Activated CD4-positive, CD25-positive, alpha-beta regulatory T cell (primary cell): ENCODE measurements at places on chromosomes 13 and 19.
A peak's percentile ranks its signal among the peaks of the same experiment; 100 is the strongest.

DNA sequence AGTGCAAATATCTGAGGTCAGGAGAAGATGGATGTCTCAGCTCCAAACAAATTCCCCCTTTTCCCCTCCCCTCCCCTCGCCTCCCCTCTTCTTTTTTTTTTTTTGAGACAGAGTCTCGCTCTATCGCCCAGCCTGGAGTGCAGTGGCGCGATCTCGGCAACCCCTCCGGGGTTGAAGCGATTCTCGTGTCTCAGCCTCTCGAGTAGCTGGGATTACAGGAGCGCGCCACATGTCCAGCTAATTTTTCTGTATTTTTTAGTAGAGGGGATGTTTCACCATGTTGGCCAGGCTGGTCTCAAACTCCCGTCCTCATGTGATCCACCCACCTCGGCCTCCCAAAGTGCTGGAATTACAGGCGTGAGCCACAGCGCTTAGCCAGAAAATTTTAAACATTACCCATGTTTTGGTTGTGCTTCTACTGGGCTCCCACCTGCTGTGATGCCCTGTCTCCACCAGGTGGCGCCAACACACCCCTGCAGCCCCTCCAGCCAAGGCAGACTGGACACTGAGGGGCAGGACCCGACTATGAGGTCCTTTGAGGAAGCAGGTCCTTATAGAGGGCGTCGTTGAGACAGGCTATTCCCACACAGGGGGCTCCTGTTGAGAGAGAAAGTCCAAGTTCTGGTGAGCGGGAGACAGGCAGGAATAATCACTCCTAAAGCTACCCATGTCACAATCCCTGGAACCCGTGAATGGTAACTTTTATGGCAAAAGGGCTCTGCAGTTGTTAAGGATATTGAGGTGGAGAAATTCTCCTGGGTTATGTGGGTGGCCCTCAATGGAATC, 6.3 kb downstream of the ERICH4 start:
- peak; percentile 56 for DNase-seq

DNA sequence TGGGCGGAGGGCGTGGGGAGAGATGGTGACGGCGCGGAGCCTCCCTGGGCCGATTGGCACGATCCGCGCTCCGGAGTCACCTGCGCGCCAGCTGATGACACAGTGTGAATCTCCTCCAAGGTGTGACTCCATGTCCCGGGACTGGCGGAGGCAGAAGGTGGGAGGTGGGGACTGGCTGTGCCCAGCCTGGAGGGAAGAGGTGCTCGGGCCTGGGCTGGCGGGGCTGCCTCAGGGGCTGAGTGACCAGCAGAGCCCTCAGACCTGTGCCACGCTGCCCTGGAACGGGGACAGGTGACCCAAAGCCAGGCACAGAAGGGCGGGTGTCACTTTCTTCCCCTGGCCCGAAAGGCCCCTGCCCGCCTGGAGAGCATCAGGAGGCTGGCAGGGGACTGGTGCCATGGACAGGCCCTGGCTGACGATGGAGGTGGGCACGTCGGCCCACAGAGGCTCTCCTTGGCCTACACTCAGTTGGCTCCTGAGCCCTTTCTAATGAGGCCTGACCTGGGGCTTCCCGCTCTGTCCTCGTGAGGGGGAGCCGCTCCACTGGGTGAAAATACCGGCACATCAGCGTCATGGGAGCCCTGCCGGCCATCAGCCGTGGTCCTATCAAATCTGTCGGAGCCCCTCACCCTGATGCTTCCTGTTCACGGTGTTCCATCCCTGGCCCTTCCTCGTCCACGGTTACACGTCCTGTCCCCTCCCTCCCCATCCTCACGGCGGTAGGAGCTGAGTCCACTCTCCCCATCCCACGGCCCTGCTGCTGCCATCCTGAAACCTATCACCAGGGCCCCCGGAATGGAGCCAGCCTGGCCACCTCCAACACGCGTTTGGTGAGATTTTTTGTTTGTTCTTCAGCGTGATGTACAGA, 75.6 kb downstream of the SPACA7 start:
- no peak for DNase-seq

DNA sequence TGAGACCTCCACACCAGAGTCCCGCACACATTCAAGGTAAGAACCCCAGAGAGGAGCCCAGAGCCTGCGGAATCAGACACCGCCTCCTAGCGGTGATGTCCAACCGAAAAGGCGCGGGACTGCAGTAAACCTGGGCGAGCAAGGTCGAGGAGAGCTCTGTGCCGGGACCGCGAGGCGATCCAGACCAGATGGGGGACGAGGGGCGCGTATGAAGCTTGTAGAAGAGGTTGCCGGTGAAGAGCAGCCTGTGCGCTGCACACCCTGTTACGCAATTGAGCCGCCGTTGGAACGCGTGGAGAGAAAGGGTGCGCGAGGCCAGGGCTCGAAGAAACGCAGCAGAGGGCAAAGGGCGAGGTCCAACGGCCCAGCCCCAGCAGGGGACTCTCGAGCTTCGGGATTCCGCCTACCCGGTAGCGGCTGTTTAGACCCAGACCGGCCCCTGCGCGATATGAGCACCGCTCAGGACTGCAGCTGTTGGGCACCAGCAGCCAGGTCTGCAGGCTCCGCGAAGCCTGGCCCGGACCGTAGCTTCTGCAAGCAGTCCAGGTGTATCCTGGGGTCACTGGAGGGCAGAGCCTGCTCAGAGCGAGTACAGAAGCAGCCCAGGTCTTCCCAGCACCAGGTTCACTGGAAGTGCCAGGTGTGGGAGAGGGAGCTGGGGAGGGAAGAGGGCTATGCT, 65.9 kb upstream of the ZNF599 start:
- DNase-seq, result peak; percentile 15

DNA sequence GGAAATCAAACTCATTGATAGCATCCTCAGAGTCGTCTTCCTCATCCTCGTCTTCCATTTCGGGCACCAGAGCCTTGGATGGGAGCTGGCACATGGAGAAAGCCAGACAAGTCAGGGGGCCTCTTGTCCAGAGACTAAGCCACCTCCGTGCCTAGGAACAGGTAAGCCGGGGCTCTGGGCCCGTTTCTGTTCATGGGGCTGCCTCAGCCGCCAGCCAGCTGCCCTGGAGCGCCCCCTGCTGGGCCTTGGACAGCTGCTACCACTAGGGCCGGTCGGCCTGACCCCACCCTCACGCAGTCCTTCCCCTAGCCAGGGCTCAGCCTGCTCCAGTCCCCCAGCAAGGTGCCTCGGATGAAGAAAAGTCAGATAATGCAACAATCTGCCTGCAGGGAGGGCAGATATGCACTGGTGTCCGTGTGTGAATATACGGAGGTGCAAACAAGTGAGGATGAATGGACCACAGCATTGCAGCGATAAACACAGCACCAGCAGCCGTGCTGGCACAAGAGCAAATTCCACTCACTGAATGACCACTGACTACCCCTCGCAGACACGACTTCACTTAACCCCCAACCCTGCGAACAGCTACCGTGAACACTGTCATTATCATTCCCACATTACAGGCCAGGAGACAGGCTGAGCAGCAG, 11.9 kb upstream of the PRKD2 start:
- DNase-seq, result peak; percentile 81

- DNase-seq, result no peak
These were observed 1.5 kb upstream of the ADAMTSL5 start for GRCh38 chr19:1514295-1514661.

- DNase-seq, result no peak
These were observed 64.2 kb upstream of the UQCRFS1 start for GRCh38 chr19:29277102-29277501.

DNA sequence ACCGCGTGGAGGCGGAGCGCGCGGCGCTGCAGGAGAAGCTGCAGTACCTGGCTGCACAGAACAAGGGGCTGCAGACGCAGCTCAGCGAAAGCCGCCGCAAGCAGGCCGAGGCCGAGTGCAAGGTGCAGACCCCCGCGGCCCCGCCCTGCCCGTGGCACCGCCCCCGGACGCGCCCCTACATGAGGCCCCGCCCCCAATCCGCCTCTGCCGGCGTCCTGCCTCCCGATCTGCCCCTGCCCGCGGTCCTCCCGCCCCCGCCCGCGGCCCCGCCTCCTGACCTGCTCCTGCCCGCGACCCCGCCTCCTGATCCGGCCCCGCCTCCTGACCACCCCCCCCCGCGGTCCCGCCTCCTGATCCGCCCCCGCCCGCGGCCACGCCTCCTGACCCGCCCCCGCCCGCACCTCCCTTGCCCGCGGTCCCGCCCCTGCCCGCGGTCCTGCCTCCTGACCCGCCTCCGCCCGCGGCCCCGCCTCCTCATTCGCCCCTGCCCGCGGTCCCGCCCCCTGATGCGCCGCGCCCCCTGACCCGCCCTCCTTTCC, 11.7 kb downstream of the PRR36 start:
- DNase-seq, result peak; percentile 62

GRCh38 chr19:7469669-7470285, 19.1 kb downstream of the PEX11G start:
- no peak for DNase-seq

- DNase-seq, result no peak
These were observed 9.9 kb upstream of the CEACAM20 start for GRCh38 chr19:44539236-44539826.

DNA sequence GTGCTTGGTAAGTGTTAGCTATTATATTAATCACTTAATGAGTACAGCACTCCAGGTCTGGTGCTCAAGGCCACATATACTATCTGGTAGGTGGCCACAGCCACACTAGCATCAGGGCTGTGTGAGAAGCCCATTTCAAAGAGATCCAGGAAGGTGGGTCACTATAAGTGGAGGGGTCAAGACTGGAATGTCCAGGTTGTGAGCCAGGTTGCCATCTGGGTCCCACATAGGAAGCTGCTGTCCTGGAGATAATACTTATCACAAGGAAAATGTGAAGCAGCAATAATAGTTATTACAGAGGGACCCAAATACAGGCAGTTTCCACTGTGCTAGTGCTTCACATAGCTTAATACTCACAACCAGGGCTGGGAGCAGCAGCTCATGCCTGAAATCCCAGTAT, 13.1 kb downstream of the C19orf47 start:
- DNase-seq, result no peak

GRCh38 chr19:9427941-9428340, 7.4 kb downstream of the ZNF266 start:
- no peak for DNase-seq

DNA sequence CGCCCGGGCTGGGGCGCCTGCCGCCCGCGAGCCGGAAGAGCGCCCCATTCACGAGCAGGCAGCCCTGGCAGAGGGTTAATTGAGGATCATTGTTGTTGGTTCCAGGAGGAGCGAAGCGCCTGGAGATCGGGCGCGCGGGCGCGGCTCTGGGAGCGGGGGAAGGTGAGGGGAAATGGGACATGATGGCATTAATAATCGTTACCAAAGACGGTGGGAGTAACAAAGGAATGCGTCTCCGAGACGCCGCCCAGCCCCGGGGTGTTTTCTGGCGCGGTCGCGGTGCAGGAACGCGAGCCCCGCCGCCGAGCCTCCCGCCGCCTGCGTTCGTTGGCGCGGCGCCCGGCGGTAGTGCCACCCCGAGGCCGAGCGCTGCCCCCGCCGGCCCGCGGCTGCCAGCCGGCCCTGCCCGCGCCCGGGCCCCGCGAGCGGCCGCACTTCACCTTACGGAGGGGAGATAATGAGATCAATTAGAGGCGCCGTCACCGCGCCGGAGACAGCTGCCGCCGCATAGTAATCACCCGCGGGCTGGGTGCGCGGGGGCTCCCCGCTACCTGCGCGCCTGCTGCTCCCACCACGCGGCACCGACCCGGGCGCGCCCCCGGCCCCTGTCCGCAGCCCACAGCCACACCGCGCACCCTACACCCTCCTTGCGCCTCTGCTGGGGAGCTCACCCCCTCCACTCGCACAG, 2.8 kb downstream of the ZNF536 start:
- no peak for DNase-seq
